ENCODE measurements at places on chromosomes 11 and 22. TPM values are rescaled to one million over a fixed set of nuclear protein-coding genes. Genes with fewer than 3 reads are reported as not detected.

DNA sequence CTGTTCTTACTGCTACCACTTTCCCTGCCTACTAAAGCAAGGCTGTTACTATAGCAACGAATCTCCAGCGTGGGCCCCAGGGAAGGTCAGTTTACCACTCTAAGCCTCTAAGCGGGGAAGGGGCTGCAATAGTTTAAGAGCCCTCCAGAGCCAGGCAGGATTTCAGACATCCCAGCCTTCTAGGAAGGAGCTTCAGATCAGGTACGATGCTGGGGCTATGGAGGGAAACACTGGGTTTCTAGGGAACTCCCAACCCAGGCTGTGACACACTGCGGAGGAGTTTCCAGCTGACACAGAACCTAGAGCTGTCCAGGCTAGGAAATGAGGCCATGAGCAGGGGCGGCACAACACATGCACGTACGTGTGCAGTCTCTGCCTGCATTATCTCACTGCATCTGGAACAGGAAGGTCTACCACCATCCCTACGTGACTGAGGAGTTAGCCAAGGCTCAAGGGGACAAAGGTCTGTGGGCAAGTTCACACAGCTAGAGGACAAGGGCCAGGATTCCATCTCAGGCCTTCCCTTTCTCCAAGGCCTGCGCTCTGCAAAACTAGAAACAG lies 20.4 kb downstream of the HPS4 start:
- no peak for DNase-seq

- DNase-seq, result peak; percentile 56
Measured at GRCh38 chr11:112942966-112943643, 18.1 kb upstream of the NCAM1 start.

GRCh38 chr22:16917144-16918003 lies 90.6 kb downstream of the GAB4 start:
- DNase-seq, result peak; percentile 18

- no peak for DNase-seq
Measured at GRCh38 chr11:84608837-84609196, 1018.3 kb downstream of the DLG2 start.

DNA sequence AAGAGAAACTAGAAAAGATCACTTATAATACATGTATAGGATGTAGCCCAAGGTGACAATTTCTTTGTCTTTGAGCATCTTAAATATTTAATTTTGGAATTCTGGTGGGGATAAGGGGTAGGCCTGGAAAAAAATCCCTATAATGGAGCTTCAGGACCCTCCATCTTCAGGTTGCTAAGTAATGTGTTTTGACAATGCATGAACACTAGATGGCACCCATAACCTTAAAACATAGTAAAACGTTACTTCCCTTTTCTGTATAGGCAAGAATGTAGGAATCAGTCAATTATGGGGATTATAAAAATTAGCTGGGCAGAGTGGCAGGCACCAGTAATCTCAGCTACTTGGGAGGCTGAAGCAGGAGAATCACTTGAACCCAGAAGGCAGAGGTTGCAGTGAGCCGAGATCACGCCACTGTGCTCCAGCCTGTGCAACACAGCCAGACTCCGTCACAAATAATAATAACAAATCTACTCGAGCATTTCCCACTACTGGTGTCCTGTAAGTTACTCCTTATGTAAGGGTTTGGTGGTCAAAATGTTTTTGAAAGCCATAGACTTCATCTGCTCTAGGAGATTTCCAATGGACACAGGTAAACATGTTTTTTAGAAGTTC lies 541.9 kb upstream of the CCDC90B start:
- no peak for DNase-seq

GRCh38 chr11:34224434-34224966 lies 119.1 kb downstream of the NAT10 start:
- no peak for DNase-seq

GRCh38 chr22:42357634-42358296 lies 74.4 kb downstream of the NFAM1 start:
- no peak for DNase-seq

DNA sequence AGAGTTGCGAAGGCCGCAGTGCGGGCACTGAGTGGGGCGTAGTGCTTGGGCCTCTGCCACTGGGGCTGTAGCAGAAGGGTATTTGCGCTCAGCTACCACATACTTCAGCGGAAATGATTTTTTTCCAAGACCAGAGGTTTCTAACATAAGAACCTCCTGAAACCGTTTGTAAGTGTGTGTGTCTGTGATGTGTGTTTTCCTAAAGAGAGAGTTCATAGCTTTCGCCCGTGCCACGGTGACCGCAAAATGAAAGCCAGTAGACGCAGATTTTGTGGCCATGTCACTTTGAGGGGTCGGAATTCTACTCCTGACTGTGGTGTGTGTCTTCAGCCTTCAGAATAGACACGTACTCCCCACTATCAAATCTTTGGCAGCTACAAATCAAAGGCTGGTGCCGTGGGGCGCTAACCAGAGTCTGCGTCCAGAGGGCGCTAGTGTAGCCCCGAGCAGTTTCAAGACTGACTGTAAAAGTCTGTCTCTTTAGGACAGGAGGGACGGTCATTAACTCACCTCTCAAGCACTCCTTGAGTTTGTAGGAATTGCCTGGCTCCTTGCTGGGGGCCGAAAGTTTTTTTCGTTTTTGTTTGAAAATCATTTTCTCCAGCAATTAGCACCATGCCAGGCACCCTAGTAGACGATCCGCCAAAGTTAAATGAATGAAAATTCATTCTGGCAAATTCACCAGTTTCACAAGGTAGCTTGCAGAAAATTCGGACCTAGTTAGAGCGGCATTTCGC lies 2.5 kb upstream of the CALCA start:
- no peak for DNase-seq

- no peak for DNase-seq
Measured at GRCh38 chr11:116631201-116631600, 141.6 kb downstream of the BUD13 start.

DNA sequence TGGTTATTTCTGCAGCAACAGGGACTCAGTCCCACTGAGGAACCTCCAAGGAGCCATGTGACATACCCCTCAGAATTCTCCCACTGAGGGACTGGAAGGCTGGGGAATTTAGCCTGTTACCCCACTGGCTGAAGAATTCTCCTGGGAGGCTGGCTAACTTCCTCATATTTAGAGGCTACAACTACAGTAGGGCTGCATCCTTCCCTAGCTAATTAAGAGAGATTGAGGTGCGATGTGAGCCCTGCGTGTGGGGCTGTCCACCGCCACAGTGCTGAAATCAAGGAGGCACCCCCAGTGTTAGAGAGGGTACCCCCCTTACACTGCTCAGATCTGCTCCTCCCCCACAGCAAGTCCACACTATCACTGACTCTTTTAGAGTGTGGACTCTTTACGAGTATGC lies 21.1 kb downstream of the EIF3F start:
- DNase-seq, result no peak

The SYT12 gene
- 0.04 TPM for polyA plus RNA-seq

The TMPRSS13 gene
- polyA plus RNA-seq, result 0.03 TPM

Measured in heart left ventricle (tissue), 16 donors.